Lung (tissue), 17 donors: ENCODE measurements at places on chromosomes 7 and 10. TPM values are rescaled to one million over a fixed set of nuclear protein-coding genes. Genes with fewer than 3 reads are reported as not detected.

The ZNF25 gene
- total RNA-seq: 20.1 TPM

DNA sequence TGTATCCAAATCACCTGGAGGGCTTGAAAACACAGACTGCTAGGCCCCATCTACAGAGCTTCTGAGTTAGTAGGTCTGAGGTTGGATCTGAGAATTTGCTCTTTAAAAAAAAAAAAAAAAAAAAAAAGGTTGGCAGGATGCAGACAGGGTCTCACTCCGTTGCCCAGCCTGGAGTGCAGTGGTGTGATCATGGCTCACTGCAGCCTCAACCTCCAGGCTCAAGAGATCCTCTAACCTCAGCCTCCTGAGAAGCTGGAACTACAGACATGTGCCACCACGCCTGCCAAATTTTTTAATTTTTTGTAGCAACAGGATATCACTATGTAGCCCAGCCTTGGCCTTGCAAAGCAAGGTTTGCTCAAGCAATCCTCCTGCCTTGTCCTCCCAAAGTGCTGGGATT is 8.0 kb downstream of the GDI2 start:
- DNase-seq: no peak

- DNase-seq: no peak
Observed at GRCh38 chr7:100875356-100875751, 451 bp downstream of the SRRT start.

GRCh38 chr7:155208681-155209477 is 88.8 kb upstream of the INSIG1 start:
- DNase-seq: no peak
